PC-3 (cell line): ENCODE measurements at places on chromosomes 12 and 14. TPM values are rescaled to one million over a fixed set of nuclear protein-coding genes. Genes with fewer than 3 reads are reported as not detected.

Gene SYT1
- 0.12 and 0.51 TPM in 2 replicates for total RNA-seq

Gene ERBB3
- total RNA-seq = 28.0 and 40.6 TPM in 2 replicates

Gene SLC5A8
- total RNA-seq = not detected in 2 replicates

Gene ARMH4
- total RNA-seq = 2.6 and 3.3 TPM in 2 replicates

Gene ARHGAP9
- not detected in 2 replicates for total RNA-seq

Gene HSPB8
- 8.4 and 11.4 TPM in 2 replicates for total RNA-seq

Gene KRT6A
- total RNA-seq = 46.3 and 61.2 TPM in 2 replicates

Gene REM2
- 0.18 TPM in 1 of 2 replicates, not detected in the other for total RNA-seq

Gene RND1
- total RNA-seq = 7.6 and 8.3 TPM in 2 replicates

Gene ABCB9
- 18.4 and 20.9 TPM in 2 replicates for total RNA-seq

Gene TAS2R31
- total RNA-seq = 0.55 and 0.75 TPM in 2 replicates

Gene MYH6
- total RNA-seq = not detected in 2 replicates

Gene HOTAIR
- 3.5 and 4.3 TPM in 2 replicates for total RNA-seq

Gene SMIM41
- total RNA-seq = not detected in 2 replicates

Gene RIN3
- 4.8 and 6.2 TPM in 2 replicates for total RNA-seq

Gene NINJ2
- not detected in 2 replicates for total RNA-seq

Gene RTL1
- total RNA-seq = not detected in 2 replicates

Gene TMTC2
- 10.7 and 17.5 TPM in 2 replicates for total RNA-seq

Gene C12orf75
- 144 and 160 TPM in 2 replicates for total RNA-seq

Gene PPP1R13B
- 13.0 and 16.4 TPM in 2 replicates for total RNA-seq

Gene PTPRB
- total RNA-seq = 0.46 and 0.66 TPM in 2 replicates

Gene APOF
- not detected in 2 replicates for total RNA-seq

Gene SMCO2
- total RNA-seq = 0.69 and 1.7 TPM in 2 replicates

Gene ASIC1
- total RNA-seq = 6.0 and 6.3 TPM in 2 replicates

Gene CCDC175
- total RNA-seq = not detected in 2 replicates

Gene CCND2
- not detected in 2 replicates for total RNA-seq

Gene FOXN3
- 13.2 and 13.3 TPM in 2 replicates for total RNA-seq

Gene GUCY2C
- not detected in 2 replicates for total RNA-seq

Gene BRI3BP
- 31.9 and 32.9 TPM in 2 replicates for total RNA-seq

Gene GYS2
- not detected in 2 replicates for total RNA-seq

Gene CD4
- total RNA-seq = 0.23 TPM in 1 of 2 replicates, not detected in the other

Gene RASSF3
- total RNA-seq = 13.4 and 19.1 TPM in 2 replicates

Gene ZNF384
- 19.6 and 22.3 TPM in 2 replicates for total RNA-seq

Gene KRT6B
- total RNA-seq = 7.7 and 8.5 TPM in 2 replicates

Gene LEMD3
- total RNA-seq = 57.8 and 71.5 TPM in 2 replicates

Gene DNAI7
- total RNA-seq = not detected in 2 replicates

Gene ETFBKMT
- 0.52 and 0.58 TPM in 2 replicates for total RNA-seq

Gene CMTM5
- total RNA-seq = not detected in 2 replicates

Gene MSI1
- total RNA-seq = 0.12 TPM in 1 of 2 replicates, not detected in the other
